ENCODE measurements at places on chromosomes 1 and 21.

DNA sequence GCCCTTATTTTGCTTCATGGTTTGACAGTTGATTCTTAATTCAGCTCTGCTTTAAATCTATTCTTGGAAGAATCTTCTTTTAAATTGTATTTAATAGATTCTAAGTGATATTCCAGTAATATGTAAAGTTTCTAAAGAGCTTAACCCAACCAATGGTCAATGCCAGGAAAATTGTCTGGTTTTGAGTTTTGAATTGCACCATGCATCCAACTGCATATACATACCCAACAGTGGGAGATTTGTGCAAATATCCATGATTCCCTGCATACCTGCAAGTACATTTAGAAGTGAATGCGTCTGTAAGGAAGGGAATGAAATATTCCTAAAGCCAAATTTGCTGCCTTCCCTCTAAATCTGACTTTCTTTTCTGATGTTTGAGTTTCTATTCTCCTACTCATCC, 35.8 kb upstream of the C1orf105 start:
- DNase-seq: no peak

GRCh38 chr1:11752359-11753088, 9.5 kb upstream of the C1orf167 start:
- no peak for DNase-seq

DNA sequence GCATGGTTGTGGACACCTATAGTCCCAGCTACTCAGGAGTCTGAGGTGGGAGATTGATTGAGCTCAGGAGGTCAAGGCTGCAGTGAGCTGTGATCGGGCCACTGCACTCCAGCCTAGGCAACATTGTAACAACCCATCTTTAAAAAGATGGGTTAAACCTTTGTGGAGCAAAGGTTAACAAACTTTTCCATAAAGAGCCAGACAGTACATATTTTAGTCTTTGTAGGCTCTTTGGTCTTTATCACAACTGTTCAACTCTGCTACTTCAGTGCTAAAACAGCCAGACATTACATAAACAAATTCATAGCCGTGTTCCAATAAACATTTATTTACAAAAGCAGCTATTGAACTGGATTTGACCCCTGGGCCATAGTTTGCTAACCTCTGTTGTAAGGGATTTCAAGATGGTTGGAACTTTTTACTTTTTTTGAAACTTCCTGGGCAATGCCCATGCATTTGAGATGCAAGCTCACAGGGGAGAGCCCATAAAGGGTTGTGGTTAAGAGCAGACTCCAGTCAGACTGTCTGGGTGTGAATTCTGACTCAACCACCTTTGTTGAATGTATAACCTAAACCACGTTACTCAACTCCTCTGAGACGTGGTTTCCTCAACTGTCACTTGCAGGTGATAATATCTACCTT, 10.8 kb downstream of the INAVA start:
- DNase-seq: no peak

GRCh38 chr21:42289926-42290325, 25.3 kb downstream of the TFF3 start:
- no peak for DNase-seq

DNA sequence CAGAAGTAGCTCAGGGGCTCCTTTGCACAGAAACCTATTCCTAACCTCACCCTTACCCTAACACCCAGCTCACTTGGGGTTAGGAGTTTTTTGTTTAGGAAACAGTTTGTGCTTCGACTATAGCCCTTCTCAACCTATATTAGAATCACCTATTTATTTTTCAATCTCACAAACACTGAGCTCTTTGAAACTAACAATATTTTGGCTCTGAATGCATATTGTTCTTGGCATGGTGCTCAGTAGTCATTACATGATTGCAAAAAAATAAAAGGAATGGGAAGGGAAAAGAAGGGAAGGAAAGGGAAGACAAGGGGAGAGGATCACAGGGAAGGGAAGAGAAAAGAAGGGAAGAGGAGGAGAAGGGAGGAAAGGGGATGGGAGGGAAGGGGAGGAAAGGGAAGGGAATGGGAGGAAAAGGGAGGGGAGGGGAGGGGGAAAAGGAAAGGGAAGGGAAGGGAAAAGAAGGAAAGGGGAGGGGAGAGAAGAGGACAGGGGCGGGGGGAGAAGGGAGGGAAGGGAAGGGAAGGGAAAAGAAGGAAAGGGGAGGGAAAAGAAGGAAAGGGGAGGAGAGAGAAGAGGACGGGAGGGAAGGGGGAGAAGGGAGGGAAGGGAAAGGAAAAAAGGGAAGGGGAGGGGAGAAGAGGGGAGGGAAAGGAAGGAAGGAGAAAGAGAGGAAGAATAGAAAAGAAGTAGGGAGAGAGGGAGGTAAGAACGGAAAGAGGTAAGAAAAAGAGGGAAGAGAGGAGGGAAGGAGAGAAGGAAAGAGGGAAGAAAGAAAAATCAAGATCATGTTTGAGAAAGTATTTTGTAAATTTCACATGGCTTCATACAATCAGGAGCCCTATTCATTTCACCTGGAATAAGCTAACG, 484.1 kb upstream of the NFIA start:
- no peak for DNase-seq

GRCh38 chr1:246954126-246954525, 22.4 kb upstream of the AHCTF1 start:
- no peak for DNase-seq

DNA sequence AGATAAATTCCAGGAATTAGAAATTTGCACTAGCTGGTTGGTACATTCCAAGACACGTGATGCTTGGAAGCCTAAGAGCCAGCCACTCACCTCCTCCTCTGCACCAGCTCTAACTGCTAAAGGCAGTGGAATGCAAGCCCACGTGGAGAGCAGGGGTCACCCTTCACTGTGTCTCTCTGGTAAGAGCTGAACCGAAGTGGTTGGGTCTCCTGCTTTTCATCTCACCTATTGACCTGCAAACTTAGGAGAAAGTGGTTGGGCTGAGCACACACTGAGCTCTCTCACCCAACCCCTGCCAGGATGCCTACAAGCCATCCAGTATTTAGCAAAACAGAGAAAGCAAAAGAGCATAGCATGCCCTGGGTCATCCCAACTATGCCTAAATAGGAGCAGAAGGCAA, 19.3 kb downstream of the HAO2 start:
- DNase-seq: no peak

- DNase-seq: no peak
Measured at GRCh38 chr1:229479660-229480399, 28.3 kb downstream of the NUP133 start.

DNA sequence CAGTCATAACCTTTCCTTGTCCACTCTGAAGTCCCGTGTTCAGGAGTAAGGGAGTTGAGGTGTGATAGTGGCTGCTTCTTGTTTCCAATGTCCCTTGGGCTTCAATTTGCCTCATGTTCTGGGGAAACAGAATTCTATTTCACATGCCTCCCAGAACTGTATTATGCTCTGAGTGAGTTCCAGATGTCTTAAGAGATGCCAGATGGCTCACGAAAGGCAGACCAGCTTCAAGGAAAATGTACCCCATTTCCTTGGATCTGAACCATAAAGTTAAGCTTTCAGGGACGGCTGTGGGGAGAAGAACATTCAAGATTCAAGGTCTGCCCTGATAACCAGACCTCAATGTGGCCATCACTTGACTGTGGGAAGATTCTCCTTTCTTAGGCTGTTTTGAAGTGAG, 42.4 kb downstream of the C1orf87 start:
- DNase-seq: no peak

DNA sequence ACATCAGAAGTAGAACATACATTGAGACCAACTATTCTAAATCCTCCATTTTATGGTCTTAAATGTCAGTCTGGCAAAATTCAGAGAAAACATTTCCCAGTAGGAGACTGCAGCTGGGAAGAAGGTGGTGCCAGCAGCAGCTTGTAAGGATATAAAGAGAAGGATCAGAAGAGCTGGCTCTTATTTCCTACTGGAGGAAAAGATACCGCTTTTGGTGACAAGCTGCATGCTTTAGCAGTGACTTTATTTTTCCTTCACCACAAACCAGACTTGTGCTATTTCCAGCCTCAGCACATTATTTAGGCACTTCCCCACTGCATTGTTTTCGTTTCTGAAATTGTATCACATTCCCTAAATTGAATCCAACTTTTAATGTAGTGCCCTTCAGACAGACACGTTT, 28.4 kb downstream of the RNF11 start:
- DNase-seq: no peak

- no peak for DNase-seq
Measured at GRCh38 chr1:154353966-154354365, 28.6 kb downstream of the ATP8B2 start.

DNA sequence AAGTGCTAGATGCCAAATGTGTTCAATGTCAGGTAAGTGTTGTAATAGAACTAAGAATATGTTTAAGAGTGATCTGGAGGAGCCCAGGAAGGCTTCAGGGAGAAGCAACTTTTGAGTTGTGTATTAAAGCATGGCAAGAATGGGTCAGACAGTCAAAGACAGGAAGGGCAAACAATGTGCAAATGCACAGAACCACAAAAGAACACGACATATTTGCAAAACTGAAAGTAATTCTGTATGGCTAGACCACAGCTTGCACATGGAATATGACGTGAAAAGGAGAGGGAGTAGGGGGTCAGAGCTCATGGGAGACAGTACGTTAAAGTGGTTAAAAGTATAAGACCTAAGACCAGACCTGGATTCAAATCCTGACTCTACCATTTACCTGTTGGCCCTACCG, 7.1 kb upstream of the SORT1 start:
- DNase-seq: no peak

- no peak for DNase-seq
Measured at GRCh38 chr1:86778569-86779239, 74.3 kb downstream of the SH3GLB1 start.

DNA sequence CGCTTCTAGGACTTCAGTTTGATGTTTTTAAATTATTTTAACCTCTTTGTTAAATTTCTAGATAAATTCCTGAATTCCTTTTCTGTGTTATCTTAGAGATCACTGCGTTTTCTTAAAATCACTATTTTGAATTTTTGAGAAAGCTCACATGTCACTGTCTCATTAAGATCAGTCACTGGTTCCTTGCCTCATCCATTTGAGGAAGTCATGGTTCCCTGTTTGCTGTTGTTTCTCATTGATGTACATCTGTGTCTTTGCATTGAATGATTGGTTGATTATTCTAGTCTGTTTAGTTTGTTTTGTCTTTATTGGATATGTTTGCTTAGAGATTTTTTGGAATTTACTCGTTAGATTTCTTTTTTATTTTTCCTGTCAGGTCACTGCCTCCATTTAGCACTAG, 50.1 kb downstream of the CRP start:
- no peak for DNase-seq

DNA sequence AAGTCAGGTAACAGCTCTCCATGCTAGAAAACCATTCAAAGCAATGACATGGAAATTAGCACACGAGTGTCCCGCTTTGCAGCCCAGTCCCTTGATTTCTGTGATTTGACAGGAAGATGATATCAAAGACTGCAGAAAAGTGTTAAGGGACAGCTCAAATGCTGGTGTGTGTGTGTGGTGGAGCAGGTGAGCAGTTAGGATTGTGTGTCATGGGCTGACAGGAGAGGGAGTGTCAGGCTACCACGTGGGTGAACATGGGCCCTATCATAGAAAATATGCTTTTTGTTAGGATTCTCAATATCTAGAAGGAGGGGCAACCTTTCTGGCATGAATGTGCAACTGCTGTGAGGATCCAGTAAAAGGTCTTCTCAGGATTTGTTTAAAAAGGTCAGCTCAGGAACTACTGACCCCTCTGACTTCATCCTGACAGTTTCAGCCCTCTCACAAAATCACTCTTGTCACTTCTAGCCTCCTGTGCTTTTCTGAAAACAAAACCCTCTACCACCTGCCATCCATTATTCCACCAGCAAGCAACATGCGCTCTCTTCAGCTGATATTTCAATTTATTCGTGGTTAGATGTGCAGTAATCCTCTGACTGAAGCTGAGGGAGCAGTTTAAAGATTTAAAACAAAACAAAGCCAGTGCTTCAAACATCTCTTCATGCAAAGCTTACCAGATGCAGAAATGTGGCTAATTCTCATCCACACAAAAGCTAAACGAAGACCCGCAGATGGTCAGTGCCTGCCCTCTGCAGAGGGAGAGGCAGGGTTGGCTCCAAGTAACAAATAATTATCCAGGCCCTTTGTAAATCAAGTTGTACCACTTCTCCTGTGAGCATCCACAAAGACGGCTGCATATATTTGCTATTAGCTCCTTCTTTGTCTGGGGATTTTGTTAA, 397.9 kb downstream of the PTBP2 start:
- no peak for DNase-seq

- DNase-seq: peak; percentile 18
Measured at GRCh38 chr1:179586107-179586823, 5.4 kb upstream of the TDRD5 start.

DNA sequence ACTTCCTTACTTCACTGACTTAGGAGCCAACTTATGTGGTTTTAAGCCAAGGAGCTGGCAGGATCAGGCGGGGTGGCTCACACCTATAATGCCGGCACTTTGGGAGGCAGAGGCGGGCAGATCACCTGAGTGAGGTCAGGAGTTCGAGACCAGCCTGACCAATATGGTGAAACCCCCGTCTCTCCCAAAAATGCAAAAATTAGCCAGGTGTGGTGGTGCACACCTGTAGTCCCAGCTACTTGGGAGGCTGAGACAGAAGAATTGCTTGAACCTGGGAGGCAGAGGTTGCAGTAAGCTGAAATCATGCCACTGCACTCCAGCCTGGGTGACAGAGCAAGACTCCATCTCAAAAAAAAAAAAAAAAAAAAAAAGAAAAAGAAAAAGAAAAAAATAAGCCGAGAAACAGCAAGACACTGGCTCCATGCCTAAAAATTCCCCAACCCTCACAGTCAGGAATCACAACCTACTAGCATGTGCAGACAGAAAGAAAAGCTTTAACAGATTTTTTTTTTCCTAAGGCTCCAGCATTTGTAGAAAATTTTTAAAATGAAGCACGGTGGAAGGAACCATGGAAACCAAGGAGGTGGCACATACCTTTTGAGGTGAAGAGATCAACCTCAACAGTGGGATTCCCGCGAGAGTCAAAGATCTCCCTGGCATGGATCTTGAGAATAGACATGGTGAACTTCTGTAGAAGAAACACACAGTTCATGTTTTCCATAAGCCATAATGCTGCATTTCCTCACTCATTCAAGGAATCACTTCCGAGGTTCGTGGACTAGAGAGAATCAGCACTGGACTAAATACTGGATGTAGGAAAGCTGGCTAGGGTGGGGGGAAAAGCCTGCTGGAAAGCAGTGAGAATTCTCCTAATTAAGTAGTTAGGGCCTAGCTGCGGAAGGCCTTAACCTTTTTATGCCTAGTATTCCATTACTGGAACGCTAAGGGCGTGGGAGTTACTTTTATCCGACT, 4.0 kb downstream of the ENO1 start:
- DNase-seq: no peak

DNA sequence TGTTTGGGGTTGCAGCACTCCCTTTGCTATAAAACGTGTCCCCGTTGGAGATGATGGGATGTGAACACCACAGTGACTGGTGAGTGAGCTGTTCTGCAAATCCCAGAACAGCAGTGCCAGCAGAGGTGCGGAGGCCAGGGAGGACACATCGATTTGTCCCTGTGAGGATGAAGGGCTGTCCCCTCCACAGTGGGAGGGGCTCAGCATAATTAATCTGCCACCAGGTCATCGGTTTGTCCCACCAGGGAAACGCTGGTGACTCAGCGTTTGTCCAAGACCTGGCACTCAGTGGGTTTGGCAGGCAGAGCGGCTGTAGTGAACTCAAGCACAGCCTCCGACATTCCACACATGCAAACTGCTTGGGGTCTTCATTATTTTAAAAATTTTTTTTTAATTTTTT, 22.8 kb upstream of the PDE9A start:
- DNase-seq: no peak

All from urinary bladder (tissue), 4 donors.